ENCODE measurements at places on chromosomes 12 and 14. TPM values are rescaled to one million over a fixed set of nuclear protein-coding genes. Genes with fewer than 3 reads are reported as not detected.

DNA sequence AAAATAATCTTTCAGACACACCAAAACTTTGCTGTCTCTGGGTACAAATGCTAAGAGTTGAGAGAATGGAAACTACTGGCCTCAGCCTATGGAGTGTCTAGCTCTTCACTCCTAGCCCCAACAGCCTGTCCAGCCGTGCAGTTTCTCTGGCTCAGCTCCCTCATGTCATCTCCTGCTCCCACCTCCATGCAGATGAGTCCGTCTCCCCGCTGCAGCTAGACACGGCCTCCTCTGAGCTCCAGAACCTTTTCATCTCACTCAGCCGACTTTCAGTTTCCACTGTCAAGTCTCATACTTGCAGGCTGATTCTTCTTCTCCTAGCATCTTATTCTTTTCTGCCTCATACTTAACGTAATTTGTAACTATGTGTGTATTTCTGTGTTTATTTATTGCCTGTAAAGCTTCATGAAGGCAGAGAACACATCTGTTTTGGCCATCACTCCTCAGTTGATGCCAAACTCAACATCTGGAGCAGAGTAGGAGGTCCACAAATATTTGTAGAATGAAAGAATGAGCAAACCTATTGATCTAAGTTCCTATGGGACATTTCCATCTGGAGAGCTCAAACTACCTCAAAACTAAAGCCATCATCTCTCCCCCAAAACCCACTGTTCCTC is 139.8 kb upstream of the PWP1 start:
- DNase-seq: no peak

GRCh38 chr12:89568484-89568883 is 42.6 kb upstream of the POC1B start:
- no peak for DNase-seq

DNA sequence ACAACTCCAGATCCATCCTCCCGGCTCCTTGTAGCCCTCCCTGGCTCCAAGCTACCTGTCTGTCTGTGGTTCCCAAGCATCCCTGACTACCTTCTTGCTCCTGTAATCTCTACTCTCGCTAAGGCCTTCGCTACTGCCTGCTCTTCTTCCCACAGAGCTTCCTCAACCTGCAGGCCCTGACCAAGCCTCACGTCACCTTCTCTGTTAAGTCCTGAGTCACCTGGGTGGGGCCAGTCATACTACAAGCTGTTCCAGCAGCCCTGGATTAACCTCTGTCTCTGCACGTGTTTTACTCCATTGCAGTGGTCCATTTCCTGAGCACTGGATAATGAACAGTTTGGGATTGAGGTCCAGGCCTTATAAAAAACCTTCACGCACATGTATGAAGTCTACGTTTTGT is 770.7 kb downstream of the BCL11B start:
- DNase-seq: no peak

DNA sequence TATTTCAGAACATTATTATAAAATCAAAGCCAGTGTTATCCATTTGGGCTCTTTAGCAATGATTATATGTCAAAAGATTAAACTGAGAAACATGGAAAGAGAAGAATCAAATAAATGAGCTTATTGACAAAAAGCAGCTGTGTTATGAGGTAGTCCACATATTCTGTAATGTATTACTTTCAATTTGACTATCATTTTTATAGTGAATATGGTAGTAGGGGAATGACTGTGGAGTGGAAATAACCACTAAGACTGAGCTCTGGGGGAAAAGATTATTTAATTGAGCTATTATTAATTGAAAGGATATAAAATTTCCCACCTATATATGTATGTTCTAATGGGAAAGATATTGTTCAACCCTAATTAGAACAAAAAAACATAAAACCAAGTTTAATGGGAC is 381.3 kb downstream of the TMTC2 start:
- no peak for DNase-seq

DNA sequence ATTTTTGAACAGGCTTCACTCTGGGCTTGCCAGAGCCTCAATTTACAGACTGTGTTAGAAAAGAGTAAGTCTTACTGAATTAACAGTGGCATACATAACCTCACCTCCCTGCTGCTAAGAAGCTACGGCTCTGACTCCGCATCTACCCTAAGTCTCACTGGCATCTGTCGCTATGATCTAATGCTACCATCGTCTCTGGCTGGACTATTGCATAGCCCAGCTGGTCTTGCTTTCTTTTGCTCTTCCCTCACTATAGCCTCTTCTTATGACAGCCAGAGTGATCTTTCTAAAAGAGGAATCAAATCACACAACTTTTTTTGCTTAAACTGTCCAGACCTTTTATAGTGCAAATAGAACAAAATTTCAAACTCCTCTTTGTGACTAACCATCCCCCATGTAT is 81.1 kb downstream of the SLC24A4 start:
- DNase-seq: no peak

Gene TOMM20L
- total RNA-seq: not detected

Gene TAS2R30
- total RNA-seq: 1.7 TPM

Gene OASL
- total RNA-seq: not detected

Gene DEPDC4
- total RNA-seq: 0.82 TPM

Gene DMAC2L
- total RNA-seq: 14.1 TPM

Data from endothelial cell (in vitro differentiated cells).